ENCODE measurements at places on chromosomes 5 and 9.

DNA sequence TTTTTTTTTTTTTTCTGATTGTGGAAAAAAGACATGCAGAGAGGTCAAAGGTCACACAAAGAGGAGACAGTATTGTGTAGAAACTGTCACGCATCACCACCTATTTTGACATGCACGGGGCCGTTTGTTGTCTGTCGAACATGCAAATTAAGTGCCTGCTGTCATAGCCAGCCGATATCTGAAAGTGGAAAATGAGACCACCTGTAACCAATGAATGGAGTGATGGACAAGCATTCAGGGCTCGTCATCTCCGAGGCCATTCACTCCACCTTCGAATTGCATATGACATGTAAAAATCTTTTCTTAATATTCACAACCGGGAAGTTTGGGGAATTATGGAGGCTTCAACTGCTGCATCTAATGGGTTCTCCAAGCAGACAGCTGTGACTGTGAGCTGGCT, 512.2 kb upstream of the ADAMTS16 start:
- no peak for DNase-seq

DNA sequence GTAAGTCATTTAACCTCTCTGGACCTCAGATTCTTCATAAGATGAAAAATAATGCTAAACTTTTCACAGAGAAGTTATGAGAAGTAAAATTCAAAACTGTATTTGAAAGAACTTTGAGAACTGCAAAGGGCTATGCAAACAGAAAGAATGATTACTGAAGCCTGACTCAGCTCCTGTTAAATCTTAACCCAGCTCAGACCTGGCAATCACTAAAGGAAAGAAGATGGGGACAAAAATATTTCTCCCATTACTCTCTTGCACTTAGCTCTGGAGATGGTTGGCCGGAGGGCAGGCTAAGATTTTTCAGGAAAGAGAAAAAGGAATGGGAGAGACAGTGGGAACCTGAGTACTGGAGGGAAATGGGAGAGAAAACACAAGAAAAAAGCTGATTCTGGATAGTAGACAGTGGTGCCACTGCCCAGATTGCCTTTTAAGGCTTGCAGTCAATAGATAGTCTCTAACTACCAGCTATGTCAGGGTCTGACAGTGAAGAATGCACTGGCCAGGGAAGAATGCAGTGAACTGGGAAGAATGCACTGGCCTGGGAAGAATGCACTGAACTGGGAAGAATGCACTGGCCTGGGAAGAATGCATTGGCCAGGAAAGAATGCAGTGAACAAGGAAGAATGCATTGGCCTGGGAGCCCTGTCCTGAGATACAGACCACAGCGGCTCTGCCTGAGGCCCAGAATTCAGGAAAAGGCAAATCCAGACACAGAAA, 25.2 kb upstream of the CEMIP2 start:
- no peak for DNase-seq

DNA sequence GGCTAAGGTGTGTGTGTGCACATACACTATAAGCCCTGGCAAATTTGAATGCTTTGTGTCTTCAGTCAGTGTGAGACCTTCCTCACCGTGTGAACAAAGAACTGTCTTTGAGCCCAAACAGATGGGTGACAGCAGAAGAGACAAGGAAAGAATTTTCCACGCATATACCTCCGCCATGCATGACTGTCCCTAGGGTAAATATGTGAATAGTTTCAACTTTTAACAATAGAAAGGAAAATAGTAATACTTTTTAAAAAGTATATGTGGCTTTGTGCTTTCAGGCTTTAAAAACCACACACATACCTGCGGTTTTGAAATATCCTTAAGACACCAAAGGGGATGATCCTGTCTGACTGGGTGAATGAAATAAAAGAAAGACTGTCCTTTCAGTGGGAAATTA, 438.6 kb upstream of the MPDZ start:
- DNase-seq: no peak

GRCh38 chr9:14029806-14030374, 284.1 kb downstream of the NFIB start:
- DNase-seq: no peak

GRCh38 chr5:155094455-155094854, 80.9 kb downstream of the KIF4B start:
- no peak for DNase-seq

- DNase-seq: no peak
Observed at GRCh38 chr5:34531751-34532360, 124.3 kb upstream of the RAI14 start.

DNA sequence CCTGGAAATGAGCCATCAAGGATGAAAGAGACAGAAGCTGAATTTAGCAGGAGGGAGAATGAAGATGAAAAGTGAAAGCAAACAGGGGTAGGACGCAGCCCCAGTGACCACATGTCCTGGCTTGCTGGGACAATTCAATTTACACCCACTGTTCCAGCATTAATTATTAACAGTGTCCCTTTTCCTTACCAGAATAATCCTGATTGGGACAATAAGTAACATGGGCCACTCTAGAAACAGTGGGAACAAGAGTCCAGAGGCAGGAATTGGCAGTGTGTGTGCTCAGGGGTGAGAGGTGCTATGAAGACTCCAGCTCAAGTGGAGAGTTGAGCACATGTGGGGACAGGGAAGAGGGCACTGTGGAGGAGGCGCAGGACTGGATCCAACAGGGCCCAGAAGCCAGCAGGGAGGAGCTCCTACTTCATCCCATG, 147.1 kb downstream of the C5orf15 start:
- no peak for DNase-seq

GRCh38 chr5:58060996-58061395, 398.9 kb downstream of the PLK2 start:
- no peak for DNase-seq

- no peak for DNase-seq
Observed at GRCh38 chr5:6359555-6360322, 18.6 kb downstream of the MED10 start.

DNA sequence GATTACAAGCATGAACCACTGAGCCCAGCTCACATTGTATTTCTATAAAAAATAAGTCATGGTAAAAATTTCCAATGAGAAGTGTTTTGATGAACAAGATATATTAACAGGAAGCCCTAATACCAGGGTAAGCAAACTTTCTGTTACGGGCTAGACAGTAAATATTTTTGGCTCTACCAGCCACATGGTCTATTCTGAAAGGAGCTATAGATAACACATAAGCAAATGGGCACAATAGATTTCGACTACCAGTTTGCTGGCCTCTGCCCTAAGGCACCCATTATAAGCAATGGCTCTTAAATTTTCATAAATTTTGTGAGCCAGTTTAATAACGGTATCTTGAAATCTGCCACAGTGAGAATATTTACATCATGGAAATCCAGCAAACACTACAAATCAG, 8.1 kb downstream of the UBQLN1 start:
- no peak for DNase-seq

GRCh38 chr5:83340511-83340918, 131.0 kb upstream of the VCAN start:
- no peak for DNase-seq

DNA sequence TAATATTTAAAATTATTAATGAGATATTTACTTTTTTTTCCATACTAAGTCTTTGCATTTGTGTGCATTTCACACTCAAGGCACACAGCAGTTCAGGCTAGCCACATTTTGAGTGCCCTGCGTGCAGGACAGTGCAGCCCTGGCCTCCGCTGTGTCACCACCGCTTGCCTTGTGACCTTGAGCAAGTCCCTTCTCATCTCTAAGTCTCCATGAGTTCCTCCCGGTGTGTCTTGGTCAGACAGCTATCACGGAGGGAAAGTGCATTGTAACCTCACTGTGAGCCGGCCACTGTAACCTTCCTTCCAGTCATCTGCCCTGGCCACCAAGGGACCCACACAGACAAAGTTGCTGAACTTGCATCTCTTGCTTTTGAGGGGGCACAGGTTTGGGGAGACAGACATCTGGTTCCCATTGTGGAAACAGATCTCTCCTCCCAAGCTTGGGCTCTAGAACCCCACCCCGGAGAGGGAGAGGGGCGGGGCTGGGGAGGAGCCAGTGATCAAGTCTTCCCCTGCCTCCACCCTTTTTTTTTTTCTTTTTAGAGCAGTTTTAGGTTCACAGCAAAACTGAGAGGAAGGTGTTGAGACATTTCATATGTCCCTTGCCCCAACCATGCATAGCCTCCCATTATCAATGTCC, 96.8 kb downstream of the C9orf50 start:
- DNase-seq: no peak

DNA sequence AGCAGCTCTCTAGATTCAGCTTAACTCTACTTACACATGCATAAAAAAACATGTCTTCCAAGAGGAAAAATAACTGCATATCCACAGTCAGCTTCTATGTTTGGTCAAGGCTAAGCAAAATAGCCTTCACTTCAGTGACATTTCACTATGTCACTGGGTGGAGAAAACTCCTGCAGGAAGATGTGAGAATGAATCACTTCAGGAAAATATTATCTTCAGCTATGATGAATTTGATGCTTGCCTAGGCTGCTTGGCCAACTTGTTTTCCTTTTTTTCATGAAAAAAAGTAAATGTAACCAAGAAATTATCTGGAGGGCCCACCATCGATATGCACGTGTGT, 143.0 kb upstream of the ZNF608 start:
- no peak for DNase-seq

- no peak for DNase-seq
Observed at GRCh38 chr5:72938206-72938605, 17.6 kb upstream of the FCHO2 start.

Data from AG09319 (cell line).